Stimulated activated CD4-positive, alpha-beta T cell treated with anti-CD3 and anti-CD28 coated beads, Interleukin-4, amount 100 ng/mL, for 24 hours (primary cell): ENCODE measurements at places on chromosomes 2 and 18.

GRCh38 chr2:46461709-46462171, 17.6 kb upstream of the TMEM247 start:
- no peak for DNase-seq

DNA sequence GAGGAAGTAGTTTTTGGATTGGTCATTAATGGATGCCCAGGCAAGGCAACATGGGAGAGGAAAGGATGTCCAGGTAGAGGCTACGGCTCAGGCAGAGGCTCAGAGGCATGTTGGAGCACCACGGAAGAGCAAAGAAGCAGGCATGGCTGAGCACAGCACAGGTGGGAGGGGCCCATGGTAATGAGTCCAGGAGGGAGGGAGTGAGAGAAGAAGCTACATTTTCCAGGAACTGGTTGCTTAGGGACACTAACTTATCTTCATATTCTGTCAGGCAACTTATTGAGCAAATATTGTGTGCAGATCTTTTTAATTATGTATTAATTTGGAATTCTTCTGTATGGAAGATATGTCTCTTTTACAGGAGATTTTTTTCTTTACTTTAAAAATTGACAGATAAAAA, 42.2 kb downstream of the ARHGEF4 start:
- no peak for DNase-seq

DNA sequence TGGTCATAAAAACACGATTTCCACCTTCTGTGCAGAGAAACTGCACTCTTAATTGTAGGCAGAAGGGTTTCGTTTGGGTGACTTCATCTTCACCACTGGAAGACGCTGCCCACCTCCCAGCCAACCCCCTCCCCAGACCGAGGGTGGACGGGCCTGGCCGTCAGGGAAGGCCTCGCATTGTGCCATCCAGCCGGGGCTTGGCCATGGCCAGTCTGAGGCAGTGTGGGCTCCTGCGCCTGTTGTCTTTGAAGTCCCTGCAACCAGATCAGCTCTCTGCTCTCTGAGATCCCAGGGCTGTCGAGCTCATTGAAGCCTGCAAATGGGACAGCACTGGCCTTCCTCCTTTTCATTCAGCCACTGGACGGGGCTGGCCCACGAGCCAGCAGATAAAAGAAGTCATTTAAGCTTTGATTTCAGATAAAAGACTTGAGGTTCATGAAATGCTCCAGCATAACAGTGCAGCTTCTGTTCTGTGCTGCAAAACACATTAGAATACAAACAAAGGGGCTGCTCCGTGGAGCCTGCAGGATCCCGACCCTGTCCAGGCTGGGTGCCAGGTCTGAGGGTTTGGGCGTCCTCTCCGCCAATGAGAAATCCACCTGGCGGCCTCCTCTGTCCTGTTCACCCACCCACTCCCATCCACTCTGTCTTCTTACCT, 253.5 kb downstream of the LDLRAD4 start:
- no peak for DNase-seq

- no peak for DNase-seq
Observed at GRCh38 chr2:233938676-233939370, 21.6 kb downstream of the TRPM8 start.

DNA sequence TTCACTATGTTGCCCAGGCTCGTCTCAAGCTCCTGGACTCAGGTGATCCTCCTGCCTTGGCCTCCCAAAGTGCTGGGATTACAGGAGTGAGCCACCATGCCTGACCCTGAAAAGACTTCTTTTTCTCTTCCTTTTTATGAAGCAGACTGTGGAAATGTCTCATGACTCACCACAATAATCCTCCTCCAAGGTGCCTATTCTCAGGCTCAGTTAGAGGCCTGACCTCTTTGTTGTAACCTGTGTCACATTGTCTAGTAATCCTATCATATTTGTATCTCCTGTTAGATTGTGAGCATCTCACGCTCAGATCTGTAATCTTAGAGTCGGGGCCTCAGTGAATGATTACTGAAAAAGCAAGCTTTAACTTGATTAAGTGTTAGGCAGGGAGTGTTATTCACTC, 18.3 kb upstream of the TAF4B start:
- no peak for DNase-seq
